ENCODE measurements at places on chromosomes 1 and 21.

- DNase-seq = peak; percentile 22
Measured at GRCh38 chr1:151128800-151129199, 17.6 kb downstream of the SEMA6C start.

DNA sequence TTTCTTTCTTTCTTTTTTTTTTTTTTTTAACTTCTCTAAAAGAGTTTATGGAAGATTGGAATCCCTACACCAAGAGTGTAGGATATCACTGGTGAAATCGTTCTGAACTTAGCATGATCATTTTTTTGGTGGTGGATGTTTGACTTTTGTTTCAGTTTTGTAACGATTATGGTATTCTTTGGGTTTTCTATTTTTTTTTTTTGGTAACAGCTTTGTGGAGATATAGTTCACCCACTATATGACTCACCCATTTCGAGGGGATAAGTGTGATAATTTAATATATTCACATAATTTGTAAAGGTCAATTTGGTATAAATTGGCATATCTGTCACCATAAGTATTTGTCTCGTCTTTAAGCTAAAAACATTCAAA is 29.2 kb downstream of the AGPAT3 start:
- no peak for DNase-seq

- DNase-seq = no peak
Measured at GRCh38 chr1:164969253-164969652, 387.3 kb downstream of the LMX1A start.

- no peak for DNase-seq
Measured at GRCh38 chr1:80523861-80524260, 1276.9 kb upstream of the ADGRL2 start.

- DNase-seq = peak; percentile 57
Measured at GRCh38 chr1:2050793-2051682, 827 bp downstream of the PRKCZ start.

- no peak for DNase-seq
Measured at GRCh38 chr1:46380508-46380907, 13.6 kb upstream of the FAAH start.

DNA sequence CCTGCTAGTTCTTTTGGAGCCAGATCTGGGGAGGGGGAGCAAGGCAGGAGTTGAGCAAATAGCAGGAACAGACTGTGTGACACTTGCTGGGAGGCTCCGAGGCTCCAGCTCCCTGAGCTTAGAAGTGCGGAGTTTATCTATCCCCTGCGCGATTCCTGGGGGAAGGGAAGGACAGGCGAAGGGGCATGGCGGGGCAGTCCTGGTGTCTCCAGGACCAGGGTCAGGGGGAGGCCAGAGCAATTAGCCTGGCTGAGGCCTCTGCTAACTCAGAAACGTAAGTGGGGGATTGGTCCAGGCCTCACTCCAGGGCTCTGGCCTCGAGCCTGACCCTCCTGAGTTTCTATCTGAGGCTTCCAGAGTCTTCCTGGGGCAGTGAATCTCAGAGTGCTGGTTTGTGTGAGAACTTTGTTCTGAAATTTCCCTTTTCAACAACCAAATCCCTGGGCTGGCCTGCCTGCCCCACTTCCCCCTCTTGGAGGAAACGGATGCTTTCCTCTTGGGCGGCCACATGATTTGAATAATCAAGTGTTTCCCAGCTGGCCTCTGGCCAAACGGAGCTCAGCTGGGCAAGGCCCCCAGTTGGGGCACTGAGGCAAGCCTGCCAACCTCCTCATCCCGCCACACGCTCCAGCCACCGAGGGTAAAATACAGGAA is 15.6 kb downstream of the ALPL start:
- DNase-seq = peak; percentile 33

GRCh38 chr1:171581766-171582165 is 40.3 kb upstream of the MYOCOS start:
- no peak for DNase-seq

DNA sequence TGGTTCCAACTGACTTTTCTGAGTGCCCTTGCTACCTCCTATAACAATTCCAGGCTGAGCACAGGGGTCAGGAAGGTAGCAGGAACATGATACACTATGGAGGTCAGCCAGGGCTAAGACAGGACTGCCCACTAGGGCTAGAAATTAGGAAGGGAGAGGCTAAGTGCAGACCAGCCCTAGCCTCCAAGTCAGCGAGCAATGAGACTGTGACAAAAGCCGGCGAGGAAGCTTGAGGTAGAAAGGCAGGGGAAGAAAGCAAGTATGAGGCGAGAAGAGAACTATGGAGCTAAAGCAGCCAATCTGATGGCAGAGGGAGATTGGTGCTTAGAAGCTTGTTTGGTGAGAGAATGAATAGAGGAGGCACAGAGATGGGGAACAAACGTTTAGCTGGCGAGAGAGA is 4.7 kb downstream of the UROD start:
- no peak for DNase-seq

DNA sequence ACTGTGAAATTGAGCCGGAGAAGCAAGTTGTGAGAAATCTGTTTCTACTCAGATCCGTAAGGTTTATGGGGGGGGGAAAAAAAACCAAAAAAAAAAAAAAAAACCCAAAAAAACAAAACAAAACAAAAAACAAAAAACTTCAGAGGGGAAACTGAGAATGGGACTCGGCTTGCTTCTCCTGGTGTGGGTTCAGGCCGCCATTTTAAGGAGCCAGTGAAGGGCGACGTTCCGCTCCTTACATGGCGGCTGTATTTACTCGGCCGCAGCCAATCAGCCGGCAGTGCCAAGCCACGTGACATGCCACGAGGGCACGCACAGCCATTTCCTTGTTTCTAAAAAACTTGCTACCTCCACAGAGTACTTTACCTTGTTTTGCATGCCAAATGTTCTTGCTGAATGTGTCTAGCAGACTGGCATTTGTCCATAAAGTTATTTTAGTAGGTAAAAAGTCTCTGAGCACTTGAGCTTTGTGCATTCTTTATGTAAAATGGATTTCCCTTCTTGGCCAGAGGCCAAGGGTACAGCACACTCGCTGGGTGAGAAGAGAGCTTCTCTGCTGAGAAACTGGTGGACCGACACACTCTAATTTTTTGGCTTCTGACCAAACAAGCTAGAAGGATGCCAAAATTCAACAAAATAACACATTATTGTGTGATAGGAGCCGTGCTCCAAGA is 101.8 kb downstream of the NFIA start:
- no peak for DNase-seq

DNA sequence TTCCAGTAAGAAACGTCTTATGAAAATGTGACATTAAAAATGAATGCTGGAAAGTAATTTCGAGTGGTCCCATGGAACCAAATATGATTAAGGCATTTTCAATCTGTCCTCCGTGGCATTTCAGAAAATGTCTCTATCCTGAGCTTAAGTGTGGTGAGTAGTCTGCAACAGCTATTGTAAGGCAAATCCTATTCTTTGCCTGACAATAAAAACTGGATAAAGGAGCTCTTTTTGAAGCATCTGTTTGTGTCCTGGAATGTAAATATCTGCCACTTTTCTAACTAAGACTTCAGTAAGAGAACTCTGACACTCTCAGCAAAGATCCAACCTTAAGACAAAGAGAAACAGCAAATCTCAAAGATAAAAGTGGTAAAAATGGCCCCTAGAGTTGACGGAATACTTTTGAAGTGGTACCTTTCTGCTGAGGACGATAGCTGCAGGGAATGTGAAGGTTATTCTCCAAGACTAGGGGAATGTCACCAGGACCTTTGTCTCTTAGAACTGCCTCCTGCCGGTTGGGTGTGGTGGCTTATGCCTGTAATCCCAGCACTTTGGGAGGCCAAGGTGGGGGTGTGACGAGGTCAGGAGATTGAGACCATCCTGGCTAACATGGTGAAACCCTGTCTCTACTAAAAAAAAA is 486.7 kb upstream of the ZP4 start:
- peak; percentile 26 for DNase-seq

- no peak for DNase-seq
Measured at GRCh38 chr1:94753171-94753972, 66.8 kb upstream of the SLC44A3 start.

- DNase-seq = peak; percentile 95
Measured at GRCh38 chr1:112466078-112466660, 42.6 kb upstream of the WNT2B start.

- DNase-seq = peak; percentile 25
Measured at GRCh38 chr1:209106237-209106741, 477.2 kb upstream of the CAMK1G start.

- no peak for DNase-seq
Measured at GRCh38 chr1:86441581-86441980, 17.6 kb downstream of the CLCA2 start.

DNA sequence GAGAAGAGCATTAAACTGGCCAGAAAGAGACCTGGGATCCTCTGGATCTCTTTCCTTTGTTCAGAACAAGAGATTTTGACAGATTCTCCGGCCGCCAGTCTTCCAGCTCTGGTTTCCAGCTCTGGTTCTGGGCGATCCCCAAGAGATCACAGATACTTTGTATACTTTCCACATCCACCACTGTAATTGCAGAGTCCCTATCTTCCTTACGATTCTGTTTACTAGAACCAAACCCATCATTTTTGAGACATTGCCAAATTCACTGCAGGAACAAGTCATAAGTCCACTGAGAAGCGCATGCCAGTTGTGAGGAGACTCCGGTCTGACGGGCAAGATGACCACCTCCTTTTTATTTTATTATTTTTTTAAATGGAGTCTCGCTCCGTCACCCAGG is 505.2 kb downstream of the SMYD3 start:
- no peak for DNase-seq

- no peak for DNase-seq
Measured at GRCh38 chr21:41555057-41555456, 47.1 kb upstream of the TMPRSS2 start.

DNA sequence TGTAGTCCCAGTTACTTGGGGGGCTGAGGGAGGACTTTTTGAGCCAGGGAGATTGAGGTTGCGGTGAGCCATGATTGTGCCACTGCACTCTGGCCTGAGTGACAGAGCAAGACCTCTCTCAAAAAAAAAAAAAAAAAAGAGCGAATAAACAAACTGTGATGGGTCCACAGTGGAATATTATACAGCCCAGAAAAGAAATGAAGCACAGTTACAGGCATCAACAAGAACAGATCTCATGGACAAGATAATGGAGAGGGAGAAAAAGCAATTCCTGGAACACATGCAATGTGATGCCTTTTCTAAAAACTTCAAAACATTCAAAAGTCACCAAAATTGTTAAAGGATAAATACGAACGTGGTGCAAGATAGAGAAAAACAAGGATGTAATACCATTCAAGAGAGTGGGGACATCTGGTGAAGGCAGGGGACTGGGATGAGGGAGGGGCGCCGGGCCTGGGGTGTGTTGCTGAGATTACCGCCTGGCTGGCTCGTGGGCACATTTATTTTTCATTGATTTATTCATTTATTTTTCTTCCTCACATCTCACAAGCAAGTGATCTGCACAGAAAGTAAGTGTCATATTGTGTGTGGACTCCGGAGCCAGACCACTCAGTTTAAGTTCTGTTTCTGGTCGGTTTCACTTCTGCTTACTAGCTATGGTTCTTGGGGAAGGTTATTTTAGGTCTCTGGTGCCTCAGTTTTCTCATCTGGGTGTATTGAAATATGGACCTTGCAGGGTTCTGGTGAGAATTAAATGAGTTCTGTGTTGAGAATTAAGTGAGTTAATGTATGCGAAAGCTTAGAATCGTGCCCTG is 30.1 kb downstream of the ABCG1 start:
- DNase-seq = no peak

DNA sequence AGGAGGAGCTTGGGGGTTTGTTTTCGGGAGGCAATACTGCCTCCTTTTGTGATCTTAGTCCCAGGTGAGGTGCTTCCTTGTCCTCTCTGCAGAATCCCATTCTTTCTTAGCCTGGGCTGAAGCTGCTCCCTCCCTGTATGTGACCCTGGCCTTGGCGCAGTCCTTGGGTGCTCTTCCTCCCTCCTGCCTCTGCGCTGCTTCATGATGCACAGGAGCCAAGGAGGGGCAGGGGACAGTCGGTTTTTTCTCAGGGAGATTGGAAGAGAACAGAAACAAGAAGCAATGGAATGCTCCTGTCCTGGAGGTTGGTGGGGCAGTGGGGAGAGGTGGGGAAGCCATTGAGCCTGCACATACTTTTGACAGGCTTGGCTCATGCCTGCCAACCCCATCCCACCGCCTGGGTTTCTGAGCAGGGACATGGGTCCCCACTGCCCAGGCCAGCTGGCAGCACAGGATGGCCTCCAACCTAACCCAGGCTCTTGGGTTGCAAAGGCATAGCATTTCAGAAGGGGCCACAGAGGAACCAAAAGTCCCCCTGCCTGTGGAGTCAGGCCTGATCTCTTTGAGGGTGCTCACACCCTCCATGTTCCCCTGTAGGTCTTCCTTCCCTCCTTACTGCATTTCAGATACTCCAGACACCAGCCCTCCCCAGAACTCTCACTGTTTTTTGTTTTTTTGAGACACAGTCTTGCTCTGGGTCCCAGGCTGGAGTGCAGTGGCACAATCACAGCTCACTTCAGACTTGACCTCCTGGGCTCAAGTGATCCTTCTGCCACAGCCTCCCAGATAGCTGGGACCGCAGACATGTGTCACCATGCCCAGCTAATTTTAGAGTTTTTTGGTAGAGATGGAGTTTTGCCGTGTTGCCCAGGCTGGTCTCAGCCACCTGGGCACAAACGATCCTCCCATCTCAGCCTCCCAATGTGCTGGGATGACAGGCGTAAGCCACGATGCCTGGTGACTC is 16.1 kb downstream of the IL6R start:
- no peak for DNase-seq

GRCh38 chr1:26221094-26221493 is 12.9 kb upstream of the CEP85 start:
- DNase-seq = no peak

DNA sequence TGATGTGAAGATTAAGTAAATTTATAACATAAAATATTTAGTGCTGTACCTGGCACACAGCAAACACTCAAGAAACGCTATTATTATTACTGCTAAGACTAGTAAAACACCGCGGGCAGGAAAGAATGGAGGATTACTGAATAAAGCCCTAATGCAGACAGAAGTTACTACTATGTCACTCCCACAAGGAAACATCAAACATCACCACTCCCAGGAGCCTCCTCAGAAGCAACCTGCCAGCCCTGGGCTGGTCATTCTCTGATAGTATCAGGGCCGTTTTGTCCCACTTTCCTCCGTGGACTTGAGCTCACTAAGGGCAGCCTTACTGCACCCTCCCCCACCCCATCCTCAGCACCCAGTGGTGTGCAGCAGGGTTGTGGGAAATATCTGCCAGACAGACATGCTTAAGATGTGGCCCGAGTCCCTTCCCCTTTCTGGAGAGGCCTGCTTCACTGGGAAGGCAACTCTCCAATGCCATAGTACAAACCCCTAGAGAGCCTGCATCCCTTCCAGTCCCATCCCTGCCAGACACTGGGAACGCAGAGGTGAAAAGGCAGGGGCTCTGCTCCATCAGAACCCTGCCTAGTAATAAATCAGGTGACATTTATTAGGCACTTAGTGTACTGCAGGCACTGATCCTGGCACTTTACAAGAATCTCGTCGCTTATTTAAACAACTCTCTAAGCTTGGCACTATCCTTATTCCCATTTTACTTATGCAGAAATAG is 41.7 kb upstream of the ECE1 start:
- DNase-seq = no peak

Measured in neural progenitor cell (in vitro differentiated cells).